Activated CD8-positive, alpha-beta T cell treated with anti-CD3 and anti-CD28 coated beads, Interleukin-2, amount 10 ng/mL, durations not matched to agents 7 days and 5 days (primary cell): ENCODE measurements at places on chromosomes 1 and 21.

- no peak for DNase-seq
Observed at GRCh38 chr1:200379432-200379757, 30.4 kb downstream of the ZNF281 start.

DNA sequence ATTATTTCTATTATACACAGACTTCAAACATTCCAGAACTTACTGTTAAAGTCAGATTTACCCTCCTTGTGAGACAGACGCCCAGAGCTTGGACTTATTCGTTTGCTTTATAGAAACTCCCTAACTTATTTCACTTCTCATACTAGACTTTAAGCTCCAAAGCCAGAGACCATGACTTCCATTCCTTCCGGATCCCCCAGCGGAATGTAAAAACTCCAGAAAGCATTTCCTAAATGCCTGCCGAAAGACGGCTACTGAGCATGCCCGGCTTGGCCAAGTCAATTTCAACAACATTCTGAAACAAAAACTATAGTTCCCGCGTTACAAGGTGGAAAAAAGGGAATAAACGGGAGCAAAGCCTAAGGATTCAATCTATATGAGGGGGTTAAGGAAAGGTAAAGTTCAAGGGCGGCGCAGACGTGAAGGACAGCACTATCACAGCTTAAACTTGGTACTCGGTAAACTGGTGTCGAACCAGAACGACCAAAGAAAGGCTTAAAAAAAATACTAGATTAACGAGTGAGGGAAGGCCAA, 1.1 kb downstream of the USP48 start:
- DNase-seq, result no peak

DNA sequence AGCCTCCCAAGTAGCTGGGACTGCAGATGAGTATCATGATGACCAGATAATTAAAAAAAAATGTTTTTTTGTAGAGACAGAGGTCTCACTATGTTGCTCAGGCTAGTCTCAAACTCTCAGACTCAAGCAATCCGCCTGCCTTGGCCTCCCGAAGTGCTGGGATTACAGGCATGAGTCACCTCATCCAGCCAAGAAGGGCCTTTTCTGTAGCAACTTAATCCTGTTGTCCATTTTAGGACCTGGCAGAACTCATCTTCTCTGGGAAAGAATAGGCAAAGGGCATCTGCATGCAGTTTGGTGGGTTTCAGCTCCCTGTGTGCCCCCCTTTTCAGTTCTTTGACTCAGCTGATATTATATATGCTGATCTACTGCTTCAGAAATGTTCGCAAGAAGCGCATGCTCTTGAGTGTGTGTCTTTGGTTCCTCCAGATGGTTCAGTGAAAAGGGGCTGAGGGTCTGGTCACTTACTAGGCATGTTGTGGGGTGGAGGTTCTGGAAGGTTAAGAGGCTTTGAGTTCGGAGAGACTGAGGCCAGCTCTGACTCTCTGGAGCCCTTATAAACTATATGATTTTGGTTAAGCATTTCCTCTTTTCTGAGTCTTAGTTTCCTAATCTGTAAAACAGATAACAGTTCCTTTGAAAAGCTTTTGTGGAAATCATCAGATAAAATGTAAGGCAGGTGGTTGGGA, 19.4 kb upstream of the SRSF4 start:
- no peak for DNase-seq

- no peak for DNase-seq
Observed at GRCh38 chr1:215269955-215270354, 187.4 kb downstream of the KCNK2 start.

- DNase-seq, result no peak
Observed at GRCh38 chr1:226920446-226920894, 19.6 kb upstream of the COQ8A start.

GRCh38 chr1:185929776-185930175, 195.6 kb downstream of the HMCN1 start:
- DNase-seq, result no peak

GRCh38 chr1:41918450-41919043, at the start of gene HIVEP3:
Gene HIVEP3 (minus strand): TSS chr1:41918922.
- no peak for DNase-seq
